ENCODE measurements at places on chromosomes 7 and 10. TPM values are rescaled to one million over a fixed set of nuclear protein-coding genes. Genes with fewer than 3 reads are reported as not detected.

The FAM13C gene
- 6.4 TPM for polyA plus RNA-seq

The GHRHR gene
- polyA plus RNA-seq, result 0.55 TPM

The EMX2 gene
- polyA plus RNA-seq, result 162 TPM

The NEURL1 gene
- polyA plus RNA-seq, result 1.9 TPM

The GNAI1 gene
- 125 TPM for polyA plus RNA-seq

The HOXA10 gene
- 131 TPM for polyA plus RNA-seq

DNA sequence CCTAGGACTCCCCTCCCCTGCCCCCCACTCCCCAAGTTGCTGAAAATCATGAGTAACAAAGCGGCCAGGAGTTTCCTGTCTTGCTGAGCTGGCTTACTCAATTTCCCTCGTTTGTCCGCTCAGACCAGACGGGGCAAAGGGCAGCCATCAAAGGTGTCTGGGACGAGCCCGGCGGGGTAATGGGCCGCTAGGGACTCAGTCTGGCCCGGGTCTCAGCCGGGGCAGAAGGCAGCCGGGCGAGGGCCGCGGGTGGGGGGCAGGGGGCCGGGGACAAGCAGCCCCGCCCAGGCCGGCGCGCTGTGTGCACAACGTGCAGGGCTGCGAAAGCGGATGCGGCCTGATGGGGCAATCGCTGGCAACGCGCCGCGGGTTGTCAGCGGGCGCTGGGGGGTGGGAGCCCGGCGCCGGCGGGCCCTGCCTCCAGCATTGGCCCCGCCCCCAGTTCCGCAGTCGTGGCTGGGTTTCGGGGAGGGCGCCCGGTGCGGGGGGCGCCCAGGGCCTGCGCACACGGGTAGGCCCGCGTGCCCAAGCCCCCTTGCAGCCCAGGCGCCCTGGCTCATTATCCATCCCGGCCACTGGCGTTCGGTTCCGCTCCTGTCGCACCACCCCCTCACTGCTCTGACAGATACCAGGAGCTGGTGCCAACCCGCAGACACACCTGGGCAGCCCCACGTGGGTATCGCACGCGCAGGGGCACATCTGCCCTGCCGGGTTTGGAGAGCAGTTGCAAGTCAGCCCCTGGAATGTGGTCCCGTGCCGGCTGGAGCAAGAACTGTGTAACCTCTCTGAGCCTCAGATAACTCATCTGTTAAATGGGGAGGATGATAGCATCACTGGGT, 35.1 kb downstream of the DNAJB12 start:
- no peak for DNase-seq

DNA sequence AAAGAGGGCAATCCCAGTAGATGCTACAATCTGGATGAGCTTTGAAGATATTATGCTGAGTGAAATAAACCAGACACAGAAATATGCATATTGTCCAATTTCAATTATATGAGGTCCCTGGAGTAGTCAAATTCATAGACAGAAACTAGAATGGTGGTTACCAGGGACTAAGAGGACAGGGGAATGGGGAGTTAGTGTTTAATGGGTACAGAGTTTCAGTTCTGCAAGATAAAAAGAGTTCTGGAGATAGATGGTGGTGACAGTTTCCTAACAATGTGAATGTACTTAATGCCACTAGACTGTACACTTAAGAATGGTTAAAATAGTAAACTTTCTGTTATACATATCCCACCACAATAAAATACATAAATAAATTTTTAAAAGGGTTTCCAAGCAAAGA, 236.6 kb downstream of the ELMO1 start:
- DNase-seq, result no peak

GRCh38 chr7:32259931-32260596, 189.9 kb upstream of the PDE1C start:
- DNase-seq, result no peak

- no peak for DNase-seq
Observed at GRCh38 chr7:151896086-151896485, 19.2 kb upstream of the PRKAG2 start.

GRCh38 chr10:110664483-110665420, 20.6 kb downstream of the RBM20 start:
- no peak for DNase-seq

GRCh38 chr7:18495412-18496340, at the start of gene HDAC9:
Gene HDAC9, plus strand, starts transcription at chr7:18495749. Its CDS starts 554 bp downstream, at chr7:18496303.
- DNase-seq, result peak; percentile 55

GRCh38 chr10:73110345-73110849, at the start of gene NUDT13:
Gene NUDT13, plus strand, starts transcription at chr10:73110455. Its CDS starts 3,911 bp downstream, at chr10:73114366.
- DNase-seq, result no peak

- peak; percentile 60 for DNase-seq
Observed at GRCh38 chr7:77537778-77538280, 734 bp downstream of the PTPN12 start.

GRCh38 chr7:140212100-140212881, 35.5 kb upstream of the KDM7A start:
- no peak for DNase-seq

- DNase-seq, result no peak
Observed at GRCh38 chr10:124010563-124011131, 82.8 kb downstream of the CHST15 start.

DNA sequence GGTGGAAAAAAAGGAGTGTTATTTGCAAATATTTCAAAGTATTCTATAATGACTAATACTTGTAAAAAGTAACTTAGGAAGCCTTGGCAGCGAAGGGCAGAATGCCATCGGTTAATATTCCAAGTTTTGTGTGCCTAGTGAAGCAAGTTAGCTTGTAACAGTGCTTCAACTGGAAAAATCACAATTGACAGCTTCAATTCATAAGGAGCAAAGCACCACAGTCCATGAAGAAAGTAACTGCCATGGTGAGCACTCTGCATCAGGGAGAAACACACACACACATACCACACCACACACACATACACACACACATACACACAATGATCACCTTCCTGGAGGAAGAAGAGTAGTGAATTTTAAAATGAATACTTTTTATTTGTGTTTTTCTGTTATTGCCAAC, 298.3 kb downstream of the CNTNAP2 start:
- DNase-seq, result no peak

Measured in left renal cortex interstitium (tissue), 4 donors.